A549 treated with Mapracorat at 1 μM for 4 hours (cell line): ENCODE measurements at places on chromosomes 2 and 18. TPM values are rescaled to one million over a fixed set of nuclear protein-coding genes. Genes with fewer than 3 reads are reported as not detected.

SH2D6 gene
- 0.56 to 1.8 TPM (median 0.92 TPM) in 5 replicates for total RNA-seq

OTOS gene
- total RNA-seq: not detected in 5 replicates

ALLC gene
- 0.07 TPM in 1 of 5 replicates, not detected in the others for total RNA-seq

CELF4 gene
- total RNA-seq: not detected in 5 replicates

FAM110C gene
- total RNA-seq: 0.05 to 0.42 TPM (median 0.17 TPM) in 5 replicates

SIX3 gene
- 1.2 to 2.4 TPM (median 1.9 TPM) in 5 replicates for total RNA-seq

KCNG2 gene
- not detected in 5 replicates for total RNA-seq

KCNF1 gene
- total RNA-seq: 20.6 to 47.2 TPM (median 36.0 TPM) in 5 replicates
